ENCODE measurements at places on chromosomes 3 and 15.

DNA sequence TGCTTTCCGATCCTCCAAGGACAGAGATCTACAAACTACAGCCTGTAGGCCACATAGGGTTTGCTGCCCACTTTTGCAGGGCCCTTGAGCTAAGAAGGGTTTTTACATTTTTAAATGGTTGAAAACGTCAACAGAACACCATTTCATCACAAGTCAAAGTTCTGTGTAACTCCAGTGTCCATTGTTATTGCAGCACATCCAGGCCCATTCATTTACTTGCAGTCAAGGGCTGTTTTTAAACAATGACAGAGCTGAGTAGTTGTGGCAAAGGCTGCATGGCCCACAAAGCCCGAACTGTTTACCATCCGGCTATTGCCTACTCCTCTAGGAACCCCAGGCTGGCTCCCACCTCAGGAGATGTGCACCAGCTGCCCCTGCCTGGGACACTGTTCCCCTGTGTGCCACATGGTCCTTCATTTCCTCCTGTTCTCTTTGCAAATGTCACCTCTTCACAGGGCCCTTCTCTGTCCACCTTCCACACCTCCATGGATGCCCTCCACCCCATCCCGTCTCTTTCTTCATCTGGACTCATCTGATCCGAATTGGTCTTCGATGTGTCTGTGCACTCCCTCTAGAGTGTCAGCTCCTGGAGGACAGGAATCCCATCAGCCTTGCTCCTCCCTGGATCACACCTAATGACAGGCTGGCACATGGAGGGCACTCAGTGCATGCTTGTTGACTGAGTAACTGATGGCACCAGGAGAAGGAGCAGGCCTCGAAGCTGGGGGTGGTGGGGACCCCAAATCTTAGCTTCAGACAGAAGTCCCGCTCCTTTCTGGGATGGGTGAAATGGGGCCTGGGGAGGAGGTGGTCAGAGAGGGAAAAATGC, 69.5 kb upstream of the IQSEC1 start:
- DNase-seq = no peak

DNA sequence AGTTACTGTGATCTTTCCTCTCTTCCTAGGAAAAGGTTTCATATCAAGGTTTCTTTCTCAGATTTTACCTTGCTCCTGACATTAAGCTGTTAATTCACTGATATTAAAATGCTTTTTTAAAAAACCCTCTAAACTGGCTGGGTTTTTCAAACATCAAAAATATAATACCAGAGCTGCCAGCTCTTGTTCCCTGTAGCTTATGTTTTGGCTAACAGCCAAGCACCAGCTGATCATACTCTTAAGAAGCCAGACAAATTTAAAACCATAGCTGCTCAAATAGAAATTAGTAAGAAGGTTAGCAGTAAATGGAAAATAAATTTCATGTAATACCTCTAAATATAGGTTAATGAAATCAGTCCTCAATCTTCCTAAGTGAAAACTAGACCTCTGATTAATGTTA, 657.5 kb downstream of the GRM7 start:
- DNase-seq = no peak

GRCh38 chr15:85142312-85142711, 160.7 kb downstream of the PDE8A start:
- no peak for DNase-seq

DNA sequence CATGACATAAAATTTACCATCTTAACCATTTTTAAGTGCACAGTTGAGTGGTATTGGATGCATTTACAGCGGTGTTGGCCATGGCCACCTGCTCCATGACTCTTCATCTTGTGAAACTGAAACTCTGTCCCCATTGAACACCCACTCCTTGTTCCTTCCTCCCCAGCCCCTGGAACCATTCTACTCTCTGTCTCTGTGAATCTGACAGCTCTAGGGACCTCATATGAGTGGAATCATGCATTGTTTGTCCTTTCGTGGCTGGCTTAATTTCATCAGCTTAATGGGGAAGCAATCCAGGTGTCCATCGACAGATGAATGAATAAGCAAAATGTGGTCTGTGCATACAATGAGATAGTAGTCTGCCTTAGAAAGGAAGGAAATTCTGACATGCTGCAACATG, 42.5 kb downstream of the PLXNA1 start:
- DNase-seq = no peak

GRCh38 chr15:39908186-39908585, 11.9 kb downstream of the GPR176 start:
- DNase-seq = no peak

- DNase-seq = no peak
These were observed 9.2 kb downstream of the CCRL2 start for GRCh38 chr3:46416125-46416810.

- DNase-seq = no peak
These were observed 6.8 kb upstream of the ADAMTS17 start for GRCh38 chr15:100348578-100348977.

DNA sequence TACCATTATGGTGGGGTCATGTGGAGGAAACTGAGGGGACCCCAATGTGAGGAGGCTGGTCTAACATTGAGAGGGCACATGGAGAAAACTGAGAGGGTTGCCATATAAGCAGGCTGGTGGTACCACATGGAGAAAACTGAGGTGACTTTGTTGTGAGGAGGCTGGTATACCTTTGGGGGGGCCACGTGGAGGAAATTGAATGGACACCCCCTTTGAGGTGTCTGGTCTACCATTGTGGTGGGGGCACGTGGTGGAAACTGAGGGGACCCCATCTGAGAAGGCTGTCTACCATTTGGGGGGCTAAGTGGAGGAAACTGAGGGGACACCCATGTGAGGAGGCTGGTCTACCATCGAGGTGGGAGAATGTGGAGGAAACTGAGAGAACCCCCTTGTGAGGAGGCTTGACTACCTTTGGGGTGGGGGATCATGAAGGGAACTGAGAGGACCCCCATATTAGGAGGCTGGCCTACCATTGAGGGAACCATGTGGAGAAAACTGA, 163.8 kb downstream of the FBLN2 start:
- DNase-seq = no peak

DNA sequence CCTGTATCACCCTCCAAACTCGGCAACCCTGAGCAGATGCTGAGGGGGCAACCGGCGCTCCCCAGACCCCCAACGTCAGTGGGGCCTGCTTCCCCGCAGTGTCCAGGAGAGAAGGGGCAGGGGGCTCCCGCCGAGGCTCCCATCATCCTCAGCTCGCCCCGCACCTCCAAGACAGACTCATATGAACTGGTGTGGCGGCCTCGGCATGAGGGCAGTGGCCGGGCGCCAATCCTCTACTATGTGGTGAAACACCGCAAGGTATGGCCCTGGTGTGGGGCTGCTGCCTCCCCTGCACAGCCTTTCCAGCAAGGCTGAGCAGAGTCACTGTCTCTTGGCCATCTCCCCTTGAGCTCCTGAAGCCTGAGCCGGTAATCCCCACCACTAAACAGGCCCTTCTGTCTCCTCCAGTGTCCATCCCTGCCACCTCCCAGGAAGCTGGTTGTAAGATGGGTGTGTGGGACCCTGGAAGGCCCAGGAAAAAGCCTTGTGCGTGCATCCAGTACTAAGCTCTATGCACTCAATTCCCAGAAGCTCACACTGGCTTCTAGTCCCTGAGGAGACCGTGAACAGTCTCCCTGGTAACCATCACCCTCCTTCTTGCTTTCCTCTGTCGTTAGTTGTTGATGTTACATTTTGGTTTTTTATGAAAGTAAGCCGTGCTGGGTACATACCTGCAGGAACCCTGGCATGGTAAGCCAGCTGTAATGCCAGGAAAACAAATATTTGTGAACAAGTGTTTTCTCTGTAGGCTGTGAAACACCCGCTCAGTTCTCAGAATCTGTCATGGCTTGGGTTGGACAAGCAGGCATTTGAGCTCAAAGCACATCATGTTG, 63.3 kb downstream of the BOC start:
- no peak for DNase-seq

DNA sequence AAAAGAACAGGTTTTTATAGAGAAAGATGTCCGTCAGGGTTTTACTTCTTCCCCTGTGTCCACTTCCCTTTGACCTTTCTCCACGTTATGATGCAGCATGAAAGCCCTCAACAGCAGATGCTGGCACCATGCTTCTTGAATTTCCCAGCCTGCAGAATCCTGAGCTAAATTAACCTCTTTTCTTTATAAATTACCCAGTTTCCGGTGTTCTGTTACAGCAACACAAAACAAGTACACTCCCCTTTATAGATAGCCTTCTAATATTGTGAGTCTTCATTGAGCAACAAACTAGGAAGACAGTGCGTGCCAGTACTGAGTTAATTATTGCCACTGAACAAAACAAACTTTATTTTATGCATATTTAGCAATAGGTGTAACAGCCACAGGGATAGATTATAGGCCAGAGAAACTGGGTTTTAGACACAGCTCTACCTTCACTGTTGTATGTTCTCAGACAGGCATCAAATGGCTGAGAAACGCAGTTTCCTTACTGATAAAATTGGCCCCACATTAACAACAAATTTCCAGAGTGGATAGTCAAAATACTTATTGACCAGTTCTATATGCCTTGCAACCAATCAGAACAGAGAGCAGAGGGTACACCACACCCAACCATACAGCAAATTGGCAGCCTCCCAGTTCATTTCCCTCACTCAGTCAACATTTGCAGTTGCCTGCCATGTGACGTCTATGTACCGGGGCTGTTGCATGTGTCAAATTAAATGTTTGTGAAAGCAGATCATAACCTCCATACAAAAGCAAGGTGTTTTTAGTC, 14.4 kb upstream of the TBL1XR1 start:
- no peak for DNase-seq

DNA sequence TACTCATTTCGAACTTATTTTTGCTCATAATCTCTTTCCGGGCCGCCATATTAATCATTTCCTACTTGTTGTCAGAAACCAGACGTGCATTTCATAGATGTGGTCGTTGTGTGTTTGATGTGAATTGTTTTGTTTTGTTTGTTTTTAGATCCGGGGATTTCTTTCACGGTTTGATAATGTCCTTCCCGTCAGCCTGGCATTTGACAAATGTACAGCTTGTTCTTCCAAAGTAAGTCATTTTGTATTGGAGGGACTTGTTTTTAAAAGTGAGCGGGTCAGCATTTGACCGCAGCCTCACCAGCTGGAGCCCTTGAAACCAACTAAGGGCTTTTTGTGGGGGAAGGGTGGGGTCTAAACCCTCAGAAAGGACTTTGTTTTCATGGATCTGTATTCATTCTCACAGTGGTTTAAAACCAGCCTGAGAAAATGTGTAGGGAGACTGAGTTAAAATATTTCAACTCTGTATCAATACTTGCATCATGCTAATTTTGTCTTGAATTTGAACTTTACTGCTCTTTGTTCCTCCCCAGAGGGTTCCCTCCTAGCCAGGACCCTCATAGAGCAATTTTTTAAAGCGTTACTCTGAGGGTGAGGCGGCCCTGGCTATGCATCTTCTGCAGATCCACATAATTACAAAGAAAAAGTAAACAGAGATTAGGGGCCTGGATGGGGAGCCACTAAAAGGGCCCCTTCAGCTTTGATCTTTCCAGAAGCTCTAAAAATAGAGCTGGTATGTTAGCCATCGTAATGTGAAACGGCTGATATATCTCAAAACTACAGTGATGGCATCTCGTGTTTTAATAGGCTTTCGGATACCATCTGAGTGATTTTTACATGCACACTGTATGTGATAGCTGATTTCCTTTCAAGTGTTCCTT, 107.9 kb downstream of the ATG7 start:
- DNase-seq = no peak

GRCh38 chr3:128254967-128255366, 101.7 kb downstream of the EEFSEC start:
- DNase-seq = no peak

DNA sequence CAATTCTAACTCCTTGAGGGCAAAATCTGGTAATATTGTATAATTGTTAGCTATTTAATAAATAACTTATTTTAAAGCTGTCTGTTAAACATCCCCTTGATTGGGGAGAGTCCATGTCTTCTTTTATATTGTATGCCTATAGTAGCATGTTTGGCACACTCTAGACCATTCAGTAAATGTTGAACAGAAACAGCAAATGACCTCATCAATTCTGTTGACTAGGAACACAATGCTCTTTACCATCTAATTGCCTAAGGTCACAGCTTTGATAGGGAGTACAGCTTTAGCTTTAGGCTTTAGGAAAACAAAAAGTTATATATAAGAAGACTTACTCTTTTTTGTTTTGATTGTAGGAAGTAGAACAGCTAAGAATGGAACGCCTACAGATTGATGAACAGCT, 27.0 kb downstream of the DNAJC19 start:
- DNase-seq = no peak

DNA sequence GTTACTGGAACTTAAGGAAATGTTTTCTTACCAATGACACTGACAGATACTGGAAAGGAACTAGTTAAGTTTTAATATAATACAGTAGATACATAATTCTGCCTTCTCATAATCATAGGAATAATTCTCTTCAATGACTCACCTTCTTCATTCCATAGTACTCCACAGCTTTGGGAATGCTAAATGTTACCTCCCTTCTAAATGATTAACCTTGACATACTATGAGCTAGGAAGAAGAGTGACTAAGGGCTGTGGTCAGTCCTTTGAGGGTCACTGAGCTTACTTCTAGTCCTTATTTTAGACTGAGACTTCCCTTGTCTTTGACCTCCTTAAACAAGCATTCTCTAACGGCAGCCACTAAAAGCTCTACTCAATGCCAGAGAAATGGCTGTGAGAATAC, 69.6 kb upstream of the PPIB start:
- DNase-seq = no peak

DNA sequence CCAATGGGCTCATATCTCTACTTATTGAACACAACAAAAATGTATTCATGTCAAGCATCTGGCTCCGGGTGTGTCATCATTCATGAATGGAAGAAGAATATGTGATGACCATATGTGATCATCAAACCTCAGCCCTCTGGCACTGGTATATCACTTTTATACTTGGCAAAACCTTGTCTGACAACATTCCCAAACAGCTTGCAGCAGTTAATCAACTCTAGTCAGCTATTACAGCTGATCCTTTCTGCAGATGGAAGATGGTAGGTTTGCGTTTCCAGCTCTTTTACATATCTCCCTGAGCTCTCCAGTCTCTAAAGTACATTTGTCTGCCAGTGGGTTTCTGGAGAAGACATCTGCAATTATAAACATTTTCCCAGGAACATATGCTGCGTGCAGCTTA, 6.6 kb downstream of the PLSCR5 start:
- DNase-seq = no peak

GRCh38 chr3:85589145-85589544, 630.4 kb downstream of the CADM2 start:
- DNase-seq = no peak

GRCh38 chr15:30956216-30957124, 35.0 kb downstream of the MTMR10 start:
- DNase-seq = no peak

DNA sequence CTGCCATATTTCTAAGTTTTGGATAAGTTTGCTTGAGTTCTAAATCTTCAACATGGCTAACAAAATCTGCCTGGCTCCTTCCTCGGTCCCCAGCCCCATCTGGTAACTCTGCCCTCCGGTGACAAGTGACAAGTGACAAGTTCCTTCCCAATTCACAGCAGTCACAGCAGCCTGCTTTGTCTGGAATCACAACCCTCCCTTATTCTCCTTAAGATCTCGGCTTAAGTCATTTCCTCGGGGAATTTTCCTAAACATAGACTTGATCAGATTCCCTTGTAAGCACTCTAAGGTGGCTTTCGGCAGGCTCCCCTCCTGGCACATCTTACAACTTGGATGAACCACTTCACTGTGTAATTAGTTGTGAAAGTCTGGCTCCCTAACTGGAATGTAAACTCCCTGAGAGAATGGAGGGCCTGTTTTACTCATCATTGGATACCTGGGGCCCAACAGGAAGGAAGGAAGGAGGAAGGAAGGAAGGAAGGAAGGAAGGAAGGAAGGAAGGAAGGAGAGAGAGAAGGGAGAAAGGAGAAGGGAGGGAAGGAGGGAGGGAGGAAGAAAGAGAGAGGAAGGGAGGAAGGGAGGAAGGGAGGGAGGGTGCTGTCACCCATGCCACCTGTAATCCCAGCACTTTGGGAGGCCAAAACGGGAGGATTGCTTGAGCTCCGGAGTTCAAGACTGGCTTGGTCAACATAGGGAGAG, 126.4 kb downstream of the SHQ1 start:
- no peak for DNase-seq
